ENCODE measurements at places on chromosomes 1 and 21.
A peak's percentile ranks its signal among the peaks of the same experiment; 100 is the strongest.

GRCh38 chr1:65994223-65994622 lies 201.5 kb downstream of the PDE4B start:
- no peak for DNase-seq

- no peak for DNase-seq
Measured at GRCh38 chr1:228776449-228776848, 41.2 kb downstream of the RHOU start.

- DNase-seq, result no peak
Measured at GRCh38 chr1:175648927-175649326, 94.5 kb downstream of the TNR start.

GRCh38 chr1:156959414-156959813 lies 39.0 kb downstream of the LRRC71 start:
- DNase-seq, result no peak

DNA sequence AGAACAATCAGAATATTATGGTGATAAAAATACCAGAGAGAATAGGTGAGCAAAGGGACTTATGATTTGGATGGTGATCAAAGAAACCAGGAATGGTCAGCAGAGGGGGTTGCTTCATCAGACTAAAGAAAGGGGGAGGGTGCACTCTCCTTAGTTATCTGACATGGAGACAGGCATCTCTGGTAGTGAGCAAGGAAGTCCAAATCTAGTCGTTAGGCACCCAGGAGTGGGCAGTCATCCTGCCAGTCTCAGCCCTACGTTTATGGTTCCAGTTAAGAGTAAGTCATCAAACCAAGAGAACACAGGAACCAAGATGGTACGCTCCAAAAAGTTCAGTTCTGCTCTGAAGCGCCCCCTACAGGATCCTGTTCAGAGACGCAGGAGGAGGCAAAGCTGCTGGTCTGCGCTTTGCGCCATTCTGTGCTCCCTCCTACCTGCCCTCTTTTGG lies 28.6 kb downstream of the EBNA1BP2 start:
- DNase-seq, result no peak

DNA sequence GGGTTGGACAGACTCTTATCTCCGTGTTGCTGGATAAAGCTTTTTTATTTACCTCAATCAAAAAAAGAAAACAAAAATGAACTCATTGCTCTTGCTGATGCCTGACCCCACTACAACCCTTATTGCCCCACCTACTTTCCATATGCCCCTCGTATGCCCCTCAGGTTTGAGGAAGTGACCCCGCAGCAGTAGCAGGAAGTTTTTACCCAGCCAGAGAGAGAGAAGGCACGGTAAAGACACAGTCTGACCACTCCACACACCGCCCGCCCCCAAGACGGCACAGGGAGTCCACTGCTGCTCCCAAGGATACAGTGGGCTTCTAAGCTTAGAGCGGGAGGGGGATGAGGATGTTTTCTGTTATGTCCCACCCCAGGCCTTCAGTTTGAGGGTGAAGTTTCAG lies 9.8 kb downstream of the PLEKHO1 start:
- no peak for DNase-seq

DNA sequence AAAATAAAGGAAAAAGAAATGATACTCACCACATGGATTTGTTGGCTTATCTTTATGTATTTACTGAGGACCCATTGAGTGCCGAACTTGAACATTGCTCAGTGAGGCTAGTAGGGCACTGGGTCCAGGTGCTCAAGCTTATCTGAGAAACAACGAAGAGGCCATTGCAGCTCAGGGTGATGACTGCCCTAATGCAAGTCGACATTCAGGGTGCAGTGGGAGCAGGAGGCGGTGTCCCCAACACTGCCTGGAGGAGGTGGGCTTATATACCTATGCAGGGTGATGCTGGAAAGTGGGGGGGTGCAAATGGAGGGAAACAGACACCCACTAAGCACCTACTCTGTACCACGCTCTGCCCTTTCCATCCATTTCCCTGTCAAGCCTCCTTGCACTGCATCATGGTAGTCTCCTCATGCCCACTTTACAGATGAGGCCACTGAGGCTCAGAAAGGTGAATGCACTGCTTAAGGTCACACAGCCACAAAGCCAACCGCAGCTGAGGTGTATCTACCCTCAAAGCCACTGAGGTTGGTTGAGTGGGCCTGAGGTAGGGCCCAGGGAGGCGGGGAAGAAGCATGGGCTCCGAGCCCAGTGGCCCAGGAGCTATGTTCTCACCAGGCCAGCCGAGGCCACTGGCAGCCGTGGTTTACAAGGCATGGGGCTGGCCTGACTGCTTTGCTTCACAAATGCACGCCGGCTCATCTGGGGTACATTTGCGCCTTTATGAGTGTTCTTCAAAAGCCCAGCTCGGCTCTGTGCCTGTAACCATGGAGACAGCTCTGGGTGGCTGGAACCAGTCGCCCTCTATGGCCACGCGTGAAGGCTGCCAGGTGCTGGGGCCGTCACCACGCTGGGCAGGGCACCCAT lies 103.8 kb downstream of the EPHB2 start:
- DNase-seq, result no peak

GRCh38 chr1:206933333-206933945 lies 11.7 kb upstream of the FCMR start:
- DNase-seq, result peak; percentile 31

DNA sequence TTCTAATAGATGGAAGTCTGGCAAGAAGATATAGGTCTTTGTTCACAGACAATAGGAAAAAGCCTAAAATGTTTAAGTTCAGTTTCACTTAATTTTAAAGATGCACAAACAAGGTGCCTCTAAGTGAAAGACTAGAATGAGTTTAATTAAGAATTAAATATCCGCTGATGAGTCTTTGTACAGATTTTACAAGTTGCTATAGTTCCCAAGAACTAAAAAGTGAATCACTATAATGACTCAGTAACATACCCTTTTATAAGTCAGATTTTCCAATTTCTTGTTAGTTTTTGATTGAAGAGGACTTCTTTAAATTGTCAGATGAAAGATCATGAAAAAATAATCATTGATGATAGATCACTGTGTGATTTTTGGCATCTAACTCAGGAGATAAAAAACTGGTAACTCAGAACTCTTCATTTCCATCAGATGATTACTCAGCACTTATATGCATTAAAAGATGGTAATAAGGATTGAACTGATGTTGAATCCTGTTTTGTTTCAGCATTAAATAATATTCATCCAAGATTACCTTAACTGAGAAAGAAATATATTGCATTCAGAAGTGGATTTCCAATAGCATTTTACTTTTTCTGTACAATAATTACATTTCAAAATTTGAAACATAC lies 59.0 kb upstream of the ST6GALNAC3 start:
- DNase-seq, result no peak

- no peak for DNase-seq
Measured at GRCh38 chr1:219928791-219929118, 398 bp upstream of the SLC30A10 start.

- DNase-seq, result peak; percentile 31
Measured at GRCh38 chr1:235843461-235843961, 23.2 kb downstream of the LYST start.

- peak; percentile 100 for DNase-seq
Measured at GRCh38 chr1:23562137-23562876, 3.0 kb upstream of the ID3 start.

DNA sequence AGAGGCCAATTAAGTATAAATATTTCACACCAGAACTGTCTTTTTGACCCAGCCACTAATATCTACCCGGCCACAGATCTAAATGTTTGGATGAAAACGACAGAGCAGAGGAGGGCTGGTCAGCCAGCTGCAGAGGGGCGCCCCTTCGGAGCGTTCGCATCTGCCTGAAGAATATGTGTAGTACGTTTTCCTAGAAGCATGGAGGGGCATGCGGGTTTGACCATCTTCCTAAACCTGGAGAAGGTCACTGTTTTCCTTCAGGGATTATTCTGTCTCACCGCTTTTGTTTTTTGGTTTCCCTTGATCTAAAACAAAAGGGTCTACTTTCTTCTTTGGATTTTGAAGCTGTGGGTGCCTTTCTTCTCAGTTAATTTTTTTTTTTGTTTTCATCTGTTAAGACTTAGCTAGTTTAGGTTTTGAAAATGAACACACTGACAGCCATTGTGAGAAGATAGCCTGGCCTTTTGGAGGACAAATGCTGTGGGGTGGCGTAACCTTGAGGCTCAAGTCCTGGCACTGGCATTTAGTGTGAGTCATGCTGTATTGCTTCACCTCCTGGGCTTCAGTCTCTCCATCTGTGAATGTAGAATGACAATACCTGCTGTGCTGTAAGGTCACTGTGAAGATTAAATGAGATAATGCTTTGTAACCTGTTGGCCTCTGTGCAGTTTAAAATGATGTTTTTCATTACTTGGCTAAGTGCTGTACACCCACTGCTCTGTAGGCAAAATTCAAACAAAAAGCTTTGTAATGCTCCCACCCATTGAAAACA lies 74.1 kb upstream of the IRF2BP2 start:
- DNase-seq, result peak; percentile 40

DNA sequence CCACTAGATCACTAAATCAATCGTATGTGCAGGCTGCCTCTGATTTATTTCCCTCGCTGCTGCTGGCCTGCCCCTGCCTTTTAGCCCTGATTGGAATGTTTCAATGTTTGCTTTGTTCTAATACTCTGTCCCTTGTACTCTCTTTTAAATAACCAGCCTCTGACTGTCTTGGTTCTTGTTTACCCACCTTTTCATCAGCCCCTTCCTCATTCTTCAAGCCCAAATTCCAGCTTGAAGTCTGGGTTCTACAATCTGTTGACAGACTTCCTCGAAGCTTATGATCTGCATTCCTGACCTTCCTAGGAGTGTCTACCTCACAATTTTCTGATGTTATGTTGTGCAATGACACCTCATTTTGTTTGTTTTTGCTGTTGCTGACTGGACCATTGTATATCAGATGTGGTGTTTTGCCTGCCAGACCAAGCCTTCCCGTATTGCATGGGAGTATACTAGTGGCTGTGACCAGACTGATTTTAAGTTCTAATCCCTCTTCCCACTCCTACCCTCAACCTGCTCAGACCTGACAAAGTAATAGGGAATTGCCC lies 46.6 kb upstream of the APOBEC4 start:
- DNase-seq, result no peak

GRCh38 chr1:65114322-65114721 lies 33.7 kb upstream of the AK4 start:
- DNase-seq, result peak; percentile 41

DNA sequence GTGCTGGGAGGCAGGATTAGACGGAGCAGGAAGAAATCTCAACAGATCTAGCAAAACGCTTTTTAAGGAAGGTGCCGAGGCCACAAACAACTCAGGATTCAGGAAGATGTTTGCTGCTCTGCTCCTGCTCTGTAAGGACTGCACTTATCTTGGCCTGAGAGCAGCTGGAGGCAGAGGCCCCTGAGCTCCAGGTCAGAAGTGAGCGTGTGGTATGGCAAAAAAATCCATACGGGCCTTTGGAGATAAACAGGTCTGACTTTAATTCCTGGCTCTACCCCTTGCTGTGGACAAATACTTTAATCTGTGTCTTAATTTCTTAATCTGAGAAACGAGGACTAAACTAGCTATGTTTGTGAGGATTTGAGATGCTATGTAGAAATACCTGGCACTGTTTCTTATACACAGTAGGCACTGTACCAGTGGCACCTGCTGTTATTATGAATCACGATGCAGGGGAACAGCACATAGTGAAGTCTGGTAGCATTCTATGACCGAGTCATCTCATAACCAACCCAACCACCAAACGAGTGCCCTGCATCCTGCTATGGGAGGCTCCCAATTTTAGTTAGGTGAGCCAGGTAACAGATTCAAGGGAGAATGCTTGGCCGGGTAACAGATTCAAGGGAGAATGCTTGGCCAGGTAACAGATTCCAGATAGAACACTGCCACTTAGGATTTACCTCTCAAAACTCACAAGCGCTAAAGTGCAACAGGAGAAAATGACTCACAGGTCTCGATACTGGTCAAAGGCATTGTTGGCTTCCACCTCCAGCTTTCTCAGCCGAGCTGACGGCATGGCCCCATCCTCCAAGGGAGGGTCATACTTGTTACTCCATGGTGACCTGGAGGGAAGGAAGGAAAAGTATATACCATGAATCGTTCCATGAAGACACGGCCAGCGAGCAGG lies 65.9 kb downstream of the SLC66A1 start:
- no peak for DNase-seq

- no peak for DNase-seq
Measured at GRCh38 chr1:111221633-111222291, 5.8 kb upstream of the CHI3L2 start.

DNA sequence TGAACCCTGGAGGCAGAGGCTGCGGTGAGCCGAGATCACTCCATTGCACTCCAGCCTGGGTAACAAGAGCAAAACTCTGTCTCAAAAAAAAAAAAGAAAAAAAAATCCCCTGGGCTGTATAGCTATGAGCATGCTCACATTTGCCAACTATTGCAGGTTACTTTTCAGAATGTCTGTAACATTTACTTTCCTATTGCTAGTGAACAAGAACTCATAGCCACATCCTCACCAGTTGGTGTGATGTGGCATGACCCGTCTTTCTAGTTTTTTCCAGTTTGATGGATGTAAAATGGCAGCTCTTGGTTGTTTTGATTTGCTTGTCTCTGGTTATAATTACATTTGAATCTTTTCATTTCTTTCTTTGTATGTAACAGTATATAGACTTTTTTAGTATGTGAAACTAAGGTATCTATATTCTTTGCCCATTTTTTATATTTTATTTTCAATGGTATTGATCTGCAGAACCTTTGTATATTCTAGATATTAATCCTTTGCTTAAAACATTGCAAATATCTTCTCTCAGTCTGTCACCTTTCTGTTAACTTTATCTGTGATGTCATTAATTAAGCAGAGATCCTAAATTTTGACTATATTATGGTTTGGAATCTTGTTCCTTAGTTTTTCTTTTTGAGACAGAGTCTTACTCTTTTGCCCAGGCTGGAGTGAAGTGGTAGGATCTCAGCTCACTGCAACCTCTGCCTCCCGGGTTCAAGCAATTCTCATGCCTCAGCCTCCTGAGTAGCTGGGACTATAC lies 11.6 kb downstream of the MED18 start:
- no peak for DNase-seq

DNA sequence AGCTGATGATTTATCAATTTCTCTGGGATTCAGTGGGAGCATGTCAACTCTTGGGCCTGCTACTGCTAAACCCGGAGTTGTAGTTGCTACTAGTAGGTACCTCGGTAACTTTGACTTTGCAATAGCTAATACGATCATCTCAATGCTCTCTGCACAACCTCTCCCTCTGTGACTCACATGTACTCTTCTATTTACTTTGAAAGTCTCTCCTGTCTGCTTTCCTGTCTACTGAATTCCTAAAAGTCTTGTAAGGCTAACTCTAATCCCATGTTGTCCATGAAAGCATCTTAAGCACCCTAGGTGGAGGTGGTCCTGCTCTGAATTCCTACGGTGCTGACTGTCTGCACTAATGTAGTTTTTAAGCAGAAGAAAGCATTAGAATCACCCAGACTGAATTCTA lies 29.3 kb downstream of the SLC9C2 start:
- no peak for DNase-seq

GRCh38 chr1:2930913-2931723 lies 90.1 kb upstream of the ACTRT2 start:
- no peak for DNase-seq

DNA sequence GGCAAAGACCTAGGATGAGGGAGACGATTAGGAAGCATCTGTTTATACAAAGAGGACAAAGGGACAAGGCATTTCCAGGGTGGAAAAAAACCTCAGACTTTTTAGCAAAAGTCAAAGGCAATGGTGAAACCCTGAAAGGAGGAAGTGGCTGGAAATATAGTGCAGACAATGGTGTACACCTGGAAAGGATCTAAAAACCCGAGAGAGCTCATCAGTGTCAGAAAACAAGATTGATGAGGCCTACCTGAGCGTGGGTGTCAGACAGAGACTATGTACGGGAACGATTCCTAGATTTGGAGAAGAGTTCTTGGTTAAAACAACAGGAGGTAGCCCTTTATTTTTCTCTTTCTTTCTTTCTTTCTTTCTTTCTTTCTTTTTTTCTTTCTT lies 68.8 kb upstream of the HUNK start:
- no peak for DNase-seq
